ENCODE measurements at places on chromosomes 1 and 21.

- no peak for DNase-seq
Observed at GRCh38 chr21:44907966-44908895, 12.5 kb downstream of the ITGB2 start.

GRCh38 chr1:199404976-199405375, 622.5 kb upstream of the NR5A2 start:
- no peak for DNase-seq

- DNase-seq, result no peak
Observed at GRCh38 chr1:167747988-167748387, 26.2 kb downstream of the MPZL1 start.

DNA sequence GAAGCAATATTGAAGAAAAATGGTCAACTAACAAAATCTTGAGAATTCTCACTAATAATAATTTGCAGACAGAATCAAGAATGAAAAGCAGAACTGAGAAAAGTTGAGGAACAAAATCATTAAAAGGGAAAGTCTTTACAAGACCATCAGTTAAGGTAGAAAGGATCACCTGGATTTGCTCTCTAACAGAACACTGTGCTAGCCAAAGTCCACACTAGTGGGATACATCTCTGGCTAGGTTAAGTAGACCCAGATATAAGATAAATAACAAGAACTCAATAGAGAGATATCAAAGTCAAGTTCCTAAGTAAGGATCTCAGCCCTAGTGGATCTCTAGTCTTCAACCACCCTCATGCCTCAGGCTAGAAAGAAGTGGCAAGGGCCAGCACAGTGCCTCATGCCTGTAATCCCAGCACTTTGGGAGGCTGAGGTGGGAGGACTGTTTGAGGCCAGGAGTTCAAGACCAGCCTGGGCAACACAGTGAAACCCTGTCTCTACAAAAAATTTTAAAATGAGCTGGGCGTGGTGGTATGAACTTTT, 19.6 kb downstream of the IPP start:
- DNase-seq, result no peak

- no peak for DNase-seq
Observed at GRCh38 chr1:189500778-189501177, 976.9 kb downstream of the BRINP3 start.

DNA sequence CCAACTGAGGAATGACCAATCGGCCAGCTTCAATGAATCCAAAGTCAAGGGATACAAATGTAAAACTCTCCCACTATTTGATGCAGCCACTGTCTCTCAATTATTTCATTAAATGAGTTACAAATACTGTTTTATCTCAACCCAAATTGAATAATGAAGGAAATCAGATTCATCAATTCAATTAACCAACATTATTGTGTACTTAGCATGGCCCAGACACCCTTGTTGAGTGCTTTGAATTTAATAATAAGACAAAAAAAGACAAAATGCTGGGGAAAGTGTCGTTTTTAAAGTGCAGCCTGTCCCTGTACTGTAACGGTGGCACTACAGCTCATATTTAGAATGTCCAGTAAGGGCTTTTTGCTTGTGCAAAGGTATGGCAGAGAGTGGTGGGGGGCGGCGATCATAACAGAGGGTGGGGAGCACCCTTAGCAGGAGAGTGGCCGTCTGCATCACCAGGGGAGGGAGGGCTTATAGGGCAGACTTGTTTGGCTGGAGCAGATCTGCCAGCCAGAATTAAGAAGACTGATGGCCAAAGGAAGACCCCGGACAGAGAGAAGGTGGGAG, 123.8 kb upstream of the GALNT2 start:
- no peak for DNase-seq

GRCh38 chr1:33301273-33301984, 19.5 kb downstream of the A3GALT2 start:
- no peak for DNase-seq

- no peak for DNase-seq
Observed at GRCh38 chr1:29331729-29332128, 95.4 kb downstream of the PTPRU start.

GRCh38 chr1:156923670-156924477, 3.4 kb downstream of the LRRC71 start:
- no peak for DNase-seq

DNA sequence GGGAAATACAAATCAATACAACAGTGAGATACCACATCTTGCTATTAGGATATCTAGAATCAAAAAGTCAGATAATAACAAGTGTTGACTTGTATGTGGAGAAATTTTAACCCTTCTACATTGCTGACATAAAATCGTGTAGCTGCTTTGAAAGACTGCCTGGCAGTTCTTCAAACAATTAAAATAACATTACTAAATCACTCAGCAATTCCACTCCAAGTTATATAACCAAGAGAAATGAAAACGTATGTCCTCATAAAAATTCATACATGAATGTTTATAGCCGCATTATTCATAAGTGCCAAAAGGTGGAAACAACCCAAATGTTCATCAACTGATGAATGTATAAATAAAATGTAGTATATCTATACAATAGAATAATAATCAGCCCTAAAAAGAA, 164.6 kb downstream of the RASAL2 start:
- no peak for DNase-seq

- no peak for DNase-seq
Observed at GRCh38 chr1:180945151-180945550, 32.5 kb downstream of the KIAA1614 start.

DNA sequence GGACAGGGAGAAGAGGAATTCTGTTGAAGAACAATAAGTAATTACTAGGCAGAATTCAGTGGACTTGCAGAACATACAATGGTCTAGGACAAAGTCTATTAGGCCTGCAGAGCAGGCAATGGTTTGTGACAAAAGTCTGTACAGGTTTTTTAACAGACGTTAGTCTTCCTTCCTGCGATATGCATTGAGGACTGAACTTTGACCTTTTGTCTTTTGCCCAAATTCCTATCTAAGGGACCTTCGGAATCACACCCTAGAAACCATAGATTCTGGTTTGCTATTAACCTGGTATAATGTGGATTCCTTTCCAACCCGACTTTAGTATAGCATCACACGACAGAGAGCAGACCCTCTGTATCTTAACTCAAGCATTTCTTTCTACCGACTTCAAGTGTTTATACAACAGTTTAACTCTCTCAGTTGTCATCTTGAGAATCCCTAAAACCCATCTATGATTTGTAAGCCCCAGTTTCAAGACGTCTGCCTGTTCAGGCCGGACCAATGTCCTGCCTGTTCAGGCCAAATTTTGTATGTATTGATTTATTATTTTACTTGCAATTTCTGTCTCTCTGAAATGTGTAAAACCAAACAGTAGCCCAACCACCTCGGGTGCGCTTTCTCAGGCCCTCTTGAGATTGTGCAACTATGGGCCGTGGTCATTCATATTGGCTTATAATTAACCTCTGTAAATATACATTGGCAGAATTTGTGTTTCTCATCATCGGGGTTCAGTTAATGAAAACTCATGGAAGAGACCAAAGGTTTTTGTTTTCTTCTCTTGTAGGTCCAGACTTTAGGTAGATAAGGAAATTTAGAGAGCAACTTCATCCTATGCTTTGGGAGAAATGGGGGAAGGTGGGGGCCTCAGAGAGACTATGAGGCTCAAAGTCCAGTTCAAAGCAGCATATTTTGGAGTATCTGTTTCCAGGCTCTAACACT, 76.9 kb upstream of the TNFSF18 start:
- no peak for DNase-seq

DNA sequence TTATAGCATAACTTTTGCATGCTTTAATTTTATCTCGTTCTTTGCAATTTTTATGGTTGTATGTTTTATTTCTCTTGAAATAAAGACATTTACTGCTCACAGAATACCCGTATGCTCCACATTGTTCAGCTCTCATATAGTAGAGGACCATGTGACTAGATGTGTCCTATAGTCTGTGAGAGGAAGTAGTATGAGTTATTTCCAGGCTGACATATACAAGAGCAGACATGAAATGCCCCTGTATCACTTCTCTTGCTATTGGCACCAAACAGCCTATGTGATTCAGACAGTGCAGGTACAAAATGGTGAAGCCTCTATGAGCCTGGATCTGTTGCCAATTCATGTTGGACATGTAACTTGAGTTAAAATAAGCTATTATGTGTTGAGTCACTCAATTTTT, 5.8 kb upstream of the FCRL5 start:
- no peak for DNase-seq

- DNase-seq, result no peak
Observed at GRCh38 chr1:76928522-76928921, 61.2 kb downstream of the ST6GALNAC5 start.

DNA sequence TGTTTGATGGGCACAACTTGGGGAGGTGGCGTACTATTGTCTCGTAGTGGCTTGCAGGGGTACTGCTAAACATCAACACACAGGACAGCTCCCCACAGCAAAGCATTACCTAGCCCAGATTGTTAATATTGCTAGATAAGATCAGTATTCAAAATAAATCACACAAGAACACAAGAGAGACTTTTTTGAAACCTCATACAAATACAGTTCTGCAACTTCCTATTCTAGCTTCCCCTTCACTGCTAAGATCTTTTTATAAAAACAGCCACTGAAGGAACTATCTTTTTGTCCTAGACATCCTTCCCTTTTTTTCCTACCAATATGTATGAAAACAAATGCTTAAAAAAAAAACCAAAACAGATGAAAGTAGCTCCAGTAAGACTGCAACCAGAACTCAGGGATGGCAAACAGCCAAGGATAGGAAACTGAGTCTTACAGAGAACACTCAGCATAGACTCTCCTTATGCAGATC, 137.8 kb upstream of the KRTAP19-8 start:
- DNase-seq, result no peak

- DNase-seq, result no peak
Observed at GRCh38 chr1:48697066-48697707, 79.5 kb downstream of the BEND5 start.

GRCh38 chr1:226716577-226716976, 22.5 kb downstream of the ITPKB start:
- DNase-seq, result no peak

DNA sequence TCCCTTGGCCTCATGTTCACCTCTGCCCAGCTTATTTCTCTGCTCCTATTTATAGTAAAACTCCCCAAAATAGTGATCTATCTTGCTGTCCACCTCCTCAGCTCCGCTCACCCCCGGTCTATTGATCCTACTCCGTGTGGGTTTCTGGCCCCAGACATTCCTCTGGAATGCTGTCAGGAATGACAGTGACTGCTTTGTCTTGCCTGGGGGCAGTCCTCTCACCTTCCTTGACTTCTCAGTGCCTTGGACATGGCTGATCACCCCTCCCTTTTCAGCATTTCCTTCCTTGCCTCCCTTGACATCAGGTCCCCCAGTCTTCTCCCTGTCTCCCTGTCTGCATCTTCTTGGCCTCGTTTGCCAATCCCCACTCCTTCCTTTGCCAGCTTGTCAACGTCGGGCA, 108.1 kb upstream of the BACE2 start:
- DNase-seq, result no peak

DNA sequence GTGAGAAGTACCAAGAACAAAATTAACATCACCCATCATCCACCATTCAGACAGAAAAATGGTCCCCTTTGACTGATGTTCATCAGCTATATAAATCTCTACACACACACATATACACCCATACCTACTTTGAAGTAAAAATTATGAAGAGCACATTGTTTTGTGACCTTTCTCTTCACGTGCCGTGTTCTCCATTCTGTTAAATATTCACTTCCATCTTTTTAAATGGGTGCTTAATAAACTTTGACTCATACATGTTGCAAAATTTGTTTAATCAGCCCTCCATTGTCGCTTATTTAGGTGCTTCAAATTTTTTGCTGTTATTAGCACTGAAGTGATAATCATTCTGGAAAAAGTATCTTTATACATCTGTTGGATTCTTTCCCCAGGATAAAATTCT, 80.1 kb downstream of the CLIC6 start:
- DNase-seq, result no peak

GRCh38 chr1:37124501-37124900, 90.2 kb upstream of the GRIK3 start:
- DNase-seq, result no peak

GRCh38 chr1:70093250-70093975, 112.0 kb downstream of the LRRC40 start:
- DNase-seq, result no peak

- DNase-seq, result no peak
Observed at GRCh38 chr1:61051719-61052394, 30.5 kb upstream of the NFIA start.

GRCh38 chr1:218424502-218424901, 79.4 kb downstream of the TGFB2 start:
- no peak for DNase-seq

- DNase-seq, result no peak
Observed at GRCh38 chr21:14523234-14523633, 22.9 kb downstream of the SAMSN1 start.

DNA sequence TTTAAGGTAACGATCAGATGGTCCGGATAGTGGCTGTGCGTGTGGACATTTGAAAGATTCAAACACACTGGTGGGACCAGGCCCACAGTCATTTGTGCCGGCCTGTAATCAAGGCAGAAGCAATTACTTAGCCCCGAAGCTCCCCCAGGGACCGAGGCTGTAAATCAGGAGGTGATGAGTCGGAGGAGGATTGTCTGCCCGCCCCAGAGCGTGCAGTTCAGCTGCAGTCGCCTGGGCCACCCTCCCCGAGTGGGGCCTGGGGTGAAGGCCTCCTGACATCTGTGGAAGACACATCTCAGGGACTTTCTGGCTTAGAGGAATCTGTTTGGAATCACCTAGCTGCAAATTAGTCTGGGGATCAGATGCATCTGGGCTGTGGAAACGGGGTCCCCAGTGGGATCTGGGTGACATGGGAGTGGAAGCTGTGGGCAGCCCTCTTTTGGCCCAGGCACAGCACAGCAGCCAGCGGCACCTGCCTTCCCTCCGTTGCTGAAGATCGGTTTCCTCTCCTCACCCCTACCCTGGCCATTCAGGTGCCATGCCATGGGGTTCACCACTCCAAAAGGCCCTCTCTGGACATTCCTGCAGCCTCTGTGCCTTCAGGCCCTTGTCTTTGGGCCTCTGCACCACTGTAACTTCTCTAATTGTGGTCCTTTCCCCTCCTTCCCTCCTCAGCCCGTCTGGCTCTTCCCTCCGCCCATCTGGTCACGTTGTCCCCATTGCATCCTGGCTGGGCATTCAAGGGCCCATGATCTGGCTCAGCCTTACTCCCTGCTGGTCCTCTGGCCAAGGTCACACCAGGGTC, 25.7 kb downstream of the LHX4 start:
- no peak for DNase-seq

DNA sequence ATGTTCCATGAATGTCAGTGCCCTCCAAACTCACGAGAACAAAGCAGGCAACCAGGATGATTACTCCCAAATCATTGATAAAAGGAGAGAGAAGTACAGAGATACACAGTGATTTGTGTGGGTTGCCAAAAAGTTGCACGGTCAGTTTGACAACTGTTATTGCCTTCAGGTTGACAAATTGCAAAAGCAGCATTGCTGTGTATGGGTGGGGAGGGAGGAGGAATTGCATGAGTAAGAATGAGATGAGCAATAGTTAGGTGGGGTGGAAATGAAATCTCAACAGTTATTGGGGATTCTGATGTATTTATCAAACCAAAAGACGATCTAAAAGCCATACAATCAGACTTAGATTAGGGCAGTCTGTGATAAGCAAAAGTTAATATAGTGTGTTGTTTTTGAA, 93.7 kb downstream of the NTMT2 start:
- DNase-seq, result no peak

- DNase-seq, result peak; percentile 51
Observed at GRCh38 chr1:227893949-227894721, 53.6 kb downstream of the WNT9A start.

- peak; percentile 78 for DNase-seq
Observed at GRCh38 chr21:46099476-46099875, 1.6 kb downstream of the COL6A2 start.

GRCh38 chr1:43893006-43893405, 40.6 kb upstream of the ARTN start:
- peak; percentile 26 for DNase-seq

- DNase-seq, result no peak
Observed at GRCh38 chr1:213994888-213995287, 7.1 kb downstream of the PROX1 start.
